ENCODE measurements at places on chromosomes 3 and 15.
A peak's percentile ranks its signal among the peaks of the same experiment; 100 is the strongest.

GRCh38 chr3:44477312-44478030 lies at the start of gene ZNF445:
TSS of gene ZNF445 (minus strand) at chr3:44477670. CDS start at chr3:44455549, 22,121 bp downstream.
- peak; percentile 82 for DNase-seq

GRCh38 chr15:45810201-45810600 lies 175.4 kb downstream of the SQOR start:
- DNase-seq: no peak

- DNase-seq: peak; percentile 13
These were observed 1.2 kb downstream of the MB21D2 start for GRCh38 chr3:192916371-192917027.

GRCh38 chr3:156416846-156417558 lies 137.9 kb downstream of the SSR3 start:
- DNase-seq: no peak

GRCh38 chr15:75732809-75733451 lies 20.3 kb upstream of the CSPG4 start:
- peak; percentile 53 for DNase-seq

DNA sequence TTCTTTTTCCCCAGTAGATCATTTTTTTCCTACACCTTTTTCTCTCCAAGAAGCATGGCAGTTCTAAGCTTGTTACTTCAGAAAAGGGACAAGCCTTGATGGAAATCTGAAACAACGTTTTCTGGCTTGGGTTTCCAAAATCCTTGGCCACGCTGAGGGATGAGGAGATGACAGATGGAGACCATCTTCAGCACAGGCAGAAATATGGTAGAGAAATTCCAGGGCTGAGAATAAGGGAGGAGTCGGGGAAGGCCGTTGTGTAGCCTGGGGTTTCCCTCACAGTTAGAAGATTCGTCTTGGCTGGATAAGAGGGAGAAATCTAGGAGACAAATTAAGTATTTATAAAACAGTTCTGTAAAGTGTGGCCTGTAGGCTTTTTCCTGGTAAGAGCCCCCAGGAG lies 33.9 kb upstream of the STT3B start:
- no peak for DNase-seq

Data from CD4-positive, alpha-beta T cell treated with Interleukin-17A for 4 hours (primary cell).